ENCODE measurements at places on chromosomes 1 and 21.

- peak; percentile 51 for DNase-seq
These were observed 1.1 kb downstream of the COL9A2 start for GRCh38 chr1:40315795-40316594.

GRCh38 chr1:17869815-17870214 is 114.7 kb downstream of the ACTL8 start:
- no peak for DNase-seq

DNA sequence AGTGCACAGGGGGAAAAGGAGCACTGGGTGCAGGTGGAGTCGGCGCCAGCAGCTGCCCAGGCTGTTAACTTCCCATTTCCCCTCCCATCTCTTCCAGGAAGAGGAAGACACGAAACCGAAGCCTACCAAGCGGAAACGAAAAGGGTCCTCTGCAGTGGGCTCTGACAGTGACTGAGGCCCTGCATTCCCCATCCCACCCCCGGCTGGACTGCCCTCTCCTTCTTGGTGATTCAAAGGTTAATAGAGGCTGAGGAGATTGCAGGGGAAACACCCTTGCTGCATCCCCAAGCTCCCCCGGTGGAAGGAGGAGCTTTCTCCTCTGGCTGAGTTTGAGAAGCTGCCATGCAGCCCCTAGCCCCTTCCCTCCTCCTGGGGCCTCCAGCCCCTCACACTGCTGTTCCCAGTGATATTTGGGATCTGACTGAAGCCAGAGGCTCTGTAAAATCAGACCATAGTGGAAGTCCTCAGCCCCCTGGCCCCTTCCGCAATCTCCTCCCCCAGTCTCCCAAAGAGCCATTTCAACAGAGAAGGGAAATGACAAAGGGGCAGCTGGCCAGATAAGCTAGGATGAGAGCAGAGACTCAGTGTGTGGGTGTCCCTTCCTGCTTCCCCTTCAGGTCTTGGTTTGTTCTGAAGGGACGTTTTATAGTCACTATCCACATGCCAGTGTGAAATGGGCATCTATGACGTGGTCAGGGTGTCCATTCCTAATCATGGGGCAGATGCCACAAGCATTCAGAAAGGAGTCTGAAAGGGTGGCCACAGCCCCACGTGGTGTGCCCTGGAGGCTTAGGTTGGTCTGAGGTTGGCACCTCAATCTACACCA is 1.9 kb upstream of the SLC27A3 start:
- no peak for DNase-seq

DNA sequence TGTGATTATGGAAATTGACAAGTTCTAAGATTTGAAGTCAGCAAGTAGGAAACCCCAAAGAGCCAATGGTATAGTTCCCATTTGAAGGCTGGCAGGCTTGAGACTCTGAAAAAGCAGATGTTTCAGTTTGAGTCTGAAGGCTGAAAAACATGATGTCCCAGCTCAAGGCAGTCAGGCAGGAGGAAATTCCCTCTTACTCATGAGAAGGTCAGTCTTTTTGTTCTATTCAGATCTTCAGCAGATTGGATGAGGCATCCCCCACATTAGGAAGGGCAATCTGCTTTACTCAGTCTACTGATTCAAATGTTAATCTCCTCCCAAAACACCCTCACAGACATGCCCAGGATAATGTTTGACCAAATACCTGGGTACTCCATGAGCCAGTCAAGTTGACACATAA is 372.5 kb upstream of the ST6GALNAC5 start:
- no peak for DNase-seq

- DNase-seq: no peak
These were observed 47.9 kb downstream of the CAPN9 start for GRCh38 chr1:230794871-230795605.

- DNase-seq: no peak
These were observed 23.2 kb downstream of the RPE65 start for GRCh38 chr1:68426594-68426993.

- DNase-seq: no peak
These were observed 65.1 kb downstream of the ADSS2 start for GRCh38 chr1:244386595-244386994.

DNA sequence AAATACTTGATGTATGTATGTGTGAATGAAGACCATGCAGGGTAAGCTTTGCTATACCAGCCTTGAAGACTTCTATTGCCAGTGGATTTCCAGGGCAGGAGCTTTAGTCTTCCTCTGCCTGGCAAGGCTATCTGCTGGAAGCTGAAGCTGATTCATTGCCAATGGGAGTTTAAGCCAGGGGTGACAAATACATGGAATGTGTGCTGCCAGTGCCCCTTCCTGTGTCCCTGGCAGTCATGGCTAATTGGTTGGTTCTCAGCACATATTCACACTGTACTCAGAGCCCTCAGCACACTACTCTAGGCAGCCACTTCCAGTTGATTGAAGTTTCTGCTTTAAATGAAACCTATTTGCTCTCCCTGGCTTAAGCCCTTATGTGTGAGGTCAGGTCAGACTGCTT is 1.5 kb downstream of the ZSCAN20 start:
- no peak for DNase-seq

DNA sequence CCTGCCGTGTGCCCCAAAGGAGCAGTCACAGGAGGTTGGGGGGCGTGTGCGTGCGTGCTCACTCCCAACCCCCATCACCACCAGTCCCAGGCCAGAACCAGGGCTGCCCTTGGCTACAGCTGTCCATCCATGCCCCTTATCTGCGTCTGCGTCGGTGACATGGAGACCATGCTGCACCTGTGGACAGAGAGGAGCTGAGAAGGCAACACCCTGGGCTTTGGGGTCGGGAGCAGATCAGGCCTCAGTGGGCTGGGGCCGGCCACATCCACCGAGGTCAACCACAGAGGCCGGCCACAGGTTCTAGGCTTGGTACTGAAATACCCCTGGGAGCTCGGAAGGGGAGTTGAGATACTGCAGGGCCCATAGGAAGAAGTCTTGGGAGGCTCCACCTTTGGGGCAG is 23.5 kb downstream of the COL6A1 start:
- peak; percentile 27 for DNase-seq

DNA sequence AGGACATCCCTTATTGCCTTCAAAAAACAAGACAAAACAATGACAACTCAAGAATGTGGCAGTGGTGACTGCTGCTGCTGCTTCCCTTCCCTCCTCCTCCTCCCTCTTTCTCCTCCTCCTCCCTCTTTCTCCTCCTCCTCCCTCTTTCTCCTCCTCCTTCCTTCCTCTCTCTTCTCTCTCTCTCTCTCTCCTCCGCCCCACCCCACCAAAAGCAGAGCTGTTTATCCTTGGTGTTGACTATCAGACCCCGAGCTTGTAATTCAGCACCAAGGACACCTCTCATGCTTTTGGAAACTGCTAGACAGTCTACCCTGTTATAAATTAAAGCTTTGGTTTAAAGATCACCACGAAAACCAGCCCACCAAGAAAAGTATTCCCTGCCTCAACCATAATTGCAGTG is 72.4 kb upstream of the IFNAR2 start:
- no peak for DNase-seq

GRCh38 chr1:77828098-77828497 is 48.6 kb downstream of the MIGA1 start:
- DNase-seq: no peak

GRCh38 chr1:29126198-29126597 is 2.5 kb upstream of the TMEM200B start:
- no peak for DNase-seq

DNA sequence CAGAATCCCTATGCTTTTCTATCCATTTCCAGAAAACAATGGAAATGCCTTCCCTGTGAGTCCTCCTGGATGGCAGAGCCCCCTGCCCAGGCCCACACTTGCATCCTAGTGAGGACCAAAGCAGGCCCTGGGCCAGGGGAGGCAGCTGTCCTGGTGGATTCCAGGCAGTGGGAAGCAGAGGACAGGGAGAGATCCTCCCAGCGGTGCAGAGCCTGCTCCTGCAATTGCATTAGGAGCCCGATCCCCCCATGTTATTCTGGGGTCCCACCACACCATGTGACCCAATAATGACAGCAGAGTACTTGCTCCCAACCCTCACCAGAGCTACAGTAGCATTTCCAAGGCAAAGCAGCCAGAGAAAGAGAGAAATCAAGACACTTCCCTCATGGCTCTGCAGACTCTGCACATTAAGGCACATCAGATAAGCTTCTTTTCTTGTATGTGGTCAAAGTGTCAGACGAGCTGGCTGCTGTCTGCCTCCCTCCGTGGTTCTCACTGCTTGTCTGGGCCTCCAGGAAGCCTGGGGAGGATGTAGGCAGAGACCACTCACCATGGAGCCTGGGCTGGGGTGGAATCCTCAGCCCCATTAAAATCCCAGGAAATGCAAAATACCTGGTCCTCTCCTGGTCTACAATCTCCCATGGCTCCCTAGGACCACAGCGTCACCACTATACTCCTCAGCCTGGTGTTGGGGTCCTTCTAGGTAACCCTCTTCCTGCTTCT is 54.9 kb upstream of the RUNX3 start:
- DNase-seq: no peak

DNA sequence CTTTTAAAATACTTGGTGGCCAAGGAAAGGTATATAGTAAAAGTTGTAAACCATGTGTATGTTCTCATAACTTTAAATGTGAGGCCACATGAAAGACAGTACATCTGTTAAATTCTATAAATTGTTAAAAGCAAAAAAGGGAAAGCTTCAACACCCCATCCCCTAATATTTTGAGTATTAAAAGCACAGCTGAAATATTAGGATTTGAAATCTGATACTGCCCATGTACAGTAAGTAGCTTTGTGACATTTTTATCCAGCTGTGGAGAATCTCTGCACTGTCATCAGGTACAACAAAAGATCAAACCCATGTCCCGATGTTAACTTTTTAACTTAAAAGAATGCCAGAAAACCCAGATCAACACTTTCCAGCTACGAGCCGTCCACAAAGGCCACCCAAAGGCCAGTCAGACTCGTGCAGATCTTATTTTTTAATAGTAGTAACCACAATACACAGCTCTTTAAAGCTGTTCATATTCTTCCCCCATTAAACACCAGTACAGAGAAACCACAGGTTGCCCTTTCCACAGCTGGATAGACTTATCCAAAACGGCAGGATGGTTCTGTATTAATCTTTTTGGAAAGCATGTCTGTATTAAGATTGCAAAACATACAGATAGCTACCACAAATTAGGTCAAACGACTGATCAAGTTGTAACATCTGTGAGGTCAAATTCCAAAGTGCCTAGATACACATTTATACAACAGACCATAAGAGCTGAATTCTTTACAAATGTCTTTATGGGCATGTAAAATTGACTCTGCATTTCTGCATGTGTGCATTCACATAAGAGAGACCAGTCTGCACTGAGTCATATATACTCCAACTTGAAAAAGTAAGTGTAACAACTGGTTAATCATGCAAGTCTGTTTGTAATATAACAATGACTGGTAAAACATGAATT is 5.2 kb downstream of the IRF2BP2 start:
- no peak for DNase-seq

DNA sequence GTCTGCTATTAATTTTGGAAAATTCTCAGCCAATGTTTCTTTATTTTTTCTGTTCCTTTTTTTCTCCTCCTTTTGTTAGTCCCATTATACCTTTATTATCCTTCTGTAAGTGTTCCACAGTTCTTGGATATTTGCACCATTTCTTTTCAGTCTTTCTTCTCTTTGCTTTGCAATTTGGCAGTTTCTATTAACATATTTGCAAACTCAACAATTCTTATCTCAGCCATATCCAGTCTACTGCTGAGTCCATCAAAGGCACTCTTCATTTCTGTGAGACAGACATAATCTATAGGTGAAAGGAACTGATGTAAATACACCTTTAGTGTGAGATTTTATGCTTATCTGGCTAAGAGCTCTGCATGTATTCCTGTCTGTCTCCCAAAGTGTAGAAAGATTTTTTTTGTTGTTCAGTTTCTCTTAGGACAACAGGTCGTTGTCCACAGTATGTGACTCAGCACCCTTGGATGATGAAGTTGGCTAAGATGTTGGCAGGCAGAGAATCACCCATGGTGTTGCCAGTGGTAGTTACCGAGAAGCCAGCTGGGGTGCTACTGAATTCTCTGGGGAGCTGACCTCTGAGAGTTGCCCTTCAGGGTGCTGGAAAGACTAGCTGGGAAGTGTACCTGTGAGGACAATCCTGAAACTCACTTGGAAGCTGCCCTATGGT is 38.4 kb downstream of the LEPR start:
- no peak for DNase-seq

DNA sequence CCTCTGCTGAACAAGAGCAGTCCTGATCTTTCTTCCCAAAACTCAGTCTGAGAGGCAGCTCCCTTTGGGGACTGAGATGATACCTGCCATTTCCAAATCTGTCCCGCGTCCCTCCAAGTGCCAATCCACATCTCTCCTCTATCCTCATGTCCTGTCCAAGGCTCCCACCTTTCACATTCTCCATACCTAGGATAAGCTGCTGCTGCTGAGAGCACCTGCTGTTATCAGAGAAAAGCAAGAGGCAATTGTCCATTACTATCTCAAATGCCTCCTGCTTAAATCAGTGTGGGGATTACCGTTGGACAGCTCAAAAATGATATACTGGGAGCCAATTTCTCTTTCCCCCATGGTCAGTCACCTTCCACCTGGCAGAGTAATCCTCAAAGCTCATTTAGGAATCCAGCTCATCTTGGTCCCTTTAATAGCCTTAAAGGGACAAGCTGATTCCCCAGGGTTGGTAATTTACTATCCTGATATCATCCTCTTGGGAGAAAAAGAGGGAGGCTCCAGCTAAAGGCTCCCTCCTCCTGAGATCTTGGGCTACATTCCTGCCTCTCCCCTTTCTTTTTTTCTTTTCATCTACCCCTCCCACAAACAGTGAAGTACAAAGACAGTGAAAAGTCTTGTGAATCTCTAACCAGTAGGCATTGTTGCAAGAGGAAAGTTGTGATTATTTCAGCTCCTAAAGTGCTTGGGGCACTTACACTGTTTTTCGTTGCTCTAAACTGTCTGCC is 278.1 kb upstream of the CAMK1G start:
- no peak for DNase-seq

GRCh38 chr21:45127937-45128336 is 53.6 kb downstream of the ADARB1 start:
- no peak for DNase-seq

- no peak for DNase-seq
These were observed 233.6 kb downstream of the RPS6KC1 start for GRCh38 chr1:213284626-213285025.

DNA sequence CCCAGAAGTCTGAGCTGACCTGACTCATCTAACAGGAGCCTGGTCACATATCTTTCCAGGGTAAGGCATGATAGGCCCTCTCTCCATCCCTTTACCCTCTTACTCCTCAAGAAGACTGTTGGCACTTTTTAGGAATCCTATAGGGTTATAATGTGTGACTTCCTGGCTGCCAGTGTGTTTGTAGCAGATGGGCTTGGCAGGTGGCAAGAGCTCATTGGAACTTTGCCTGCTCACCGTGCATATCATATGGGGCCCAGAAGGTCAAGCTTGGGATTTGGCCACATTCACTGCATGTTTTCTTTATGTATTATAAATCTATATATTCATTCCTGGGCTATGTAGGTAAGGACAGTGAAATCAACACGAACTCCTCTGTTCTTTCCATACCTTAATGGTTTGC is 5.2 kb downstream of the KAZN start:
- DNase-seq: no peak

DNA sequence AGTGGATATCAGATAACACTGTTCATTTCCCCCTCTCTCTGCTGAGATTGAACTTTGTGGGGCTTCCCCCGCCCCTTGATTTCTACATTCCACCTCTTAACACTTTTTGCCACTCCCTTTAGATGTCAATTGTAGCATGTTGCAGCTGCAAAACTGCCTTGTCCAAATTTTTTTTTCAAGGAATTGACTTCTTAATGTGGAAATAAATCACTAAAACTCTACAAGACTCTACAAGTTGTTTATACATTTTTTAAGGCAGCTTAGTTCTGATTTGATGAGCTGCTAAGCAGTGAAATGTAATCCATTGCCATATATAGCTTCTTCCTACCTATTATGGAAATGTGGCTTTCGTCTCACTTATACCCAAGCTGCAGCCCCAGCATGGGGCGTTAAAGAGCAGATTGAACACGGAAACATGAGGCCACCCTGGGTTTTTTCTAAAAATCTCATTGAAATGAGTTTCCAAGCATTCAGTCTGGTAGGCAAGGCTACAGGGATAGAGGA is 132.2 kb downstream of the SYT2 start:
- DNase-seq: no peak
